ENCODE measurements at places on chromosomes 12 and 14.
A peak's percentile ranks its signal among the peaks of the same experiment; 100 is the strongest.

DNA sequence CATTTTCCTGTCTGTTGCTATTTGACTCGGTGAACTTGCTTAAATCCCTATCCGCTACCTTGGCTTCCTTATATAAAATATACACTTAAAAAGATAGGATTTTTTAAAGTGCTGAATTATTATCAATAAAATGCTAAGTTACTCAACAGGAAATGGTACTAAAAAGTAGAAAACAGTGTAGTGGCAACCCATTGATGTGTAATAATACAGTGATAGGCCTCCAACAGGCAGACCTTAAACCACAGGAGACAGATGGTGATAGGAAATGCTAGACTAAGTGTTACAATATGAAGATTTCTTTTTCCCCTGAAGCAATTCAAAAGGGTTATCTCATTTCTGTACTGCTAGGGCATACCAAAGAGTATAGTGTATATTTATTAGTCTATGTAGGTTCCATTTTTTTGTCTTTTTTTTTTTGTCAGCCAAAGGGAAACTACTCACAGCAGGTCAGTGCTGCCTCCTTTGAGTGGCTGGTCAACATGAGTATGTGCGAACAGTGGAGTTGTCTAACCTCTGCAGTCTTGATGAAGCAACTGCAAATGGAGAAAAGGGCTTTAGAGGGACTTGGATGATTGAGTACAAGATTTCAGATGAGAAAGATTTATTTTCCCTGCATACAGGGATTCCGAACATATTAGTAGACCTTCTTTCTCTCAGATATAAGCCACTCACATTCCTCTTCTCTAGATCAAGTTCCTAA, 183.8 kb downstream of the ACSS3 start:
- DNase-seq, result no peak

DNA sequence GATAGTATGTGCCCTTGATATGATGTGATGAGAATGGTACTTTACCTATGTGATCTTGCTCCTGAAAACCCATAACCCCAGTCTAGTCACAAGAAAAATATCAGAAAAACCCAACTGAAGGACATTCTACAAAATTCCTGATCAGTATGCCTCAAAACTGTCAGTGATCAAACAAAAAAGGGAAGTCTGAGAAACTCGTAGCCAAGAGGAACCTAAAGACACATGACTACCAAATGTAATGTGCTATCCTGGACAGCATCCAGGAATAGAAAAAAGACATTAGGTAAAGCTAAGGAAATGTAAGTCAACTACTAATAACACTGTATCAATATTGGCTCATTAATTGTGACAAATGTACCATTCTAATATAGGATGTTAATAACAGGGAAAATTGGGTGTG, 4.1 kb upstream of the WIF1 start:
- DNase-seq, result no peak

DNA sequence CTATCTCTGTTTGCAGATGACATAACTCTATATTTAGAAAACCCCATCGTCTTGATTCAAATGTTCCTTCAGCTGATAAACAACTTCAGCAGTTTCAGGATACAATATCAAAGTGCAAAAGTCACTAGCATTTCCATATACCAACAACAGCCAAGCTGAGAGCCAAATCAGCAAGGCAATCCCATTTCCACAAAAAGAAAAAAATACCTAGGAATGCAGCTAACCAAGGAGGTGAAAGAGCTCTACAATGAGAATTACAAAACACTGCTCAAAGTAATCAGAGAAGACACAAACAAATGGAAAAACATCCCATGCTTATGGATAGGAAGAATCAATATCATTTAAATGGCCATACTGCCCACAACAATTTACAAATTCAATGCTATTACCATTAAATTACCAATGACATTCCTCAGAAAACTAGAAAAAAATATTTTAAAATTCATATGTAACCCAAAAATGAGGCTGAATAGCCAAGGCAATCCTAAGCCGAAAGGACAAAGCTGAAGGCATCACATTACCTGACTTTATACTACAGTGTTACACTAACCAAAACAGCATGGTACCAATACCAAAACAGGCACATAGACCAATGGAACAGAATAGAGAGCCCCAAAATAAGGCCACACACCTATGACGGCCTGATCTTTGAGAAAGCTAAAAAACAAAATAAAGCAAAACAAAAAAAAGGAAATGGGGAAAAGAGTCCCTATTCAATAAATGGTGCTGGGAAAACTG, 901.7 kb downstream of the LRFN5 start:
- no peak for DNase-seq

GRCh38 chr12:64625243-64626077, 15.2 kb downstream of the RASSF3 start:
- peak; percentile 16 for DNase-seq

- DNase-seq, result no peak
These were observed 13.6 kb downstream of the ACADS start for GRCh38 chr12:120739031-120739762.

GRCh38 chr14:90903101-90903500, 86.9 kb upstream of the TTC7B start:
- peak; percentile 44 for DNase-seq

DNA sequence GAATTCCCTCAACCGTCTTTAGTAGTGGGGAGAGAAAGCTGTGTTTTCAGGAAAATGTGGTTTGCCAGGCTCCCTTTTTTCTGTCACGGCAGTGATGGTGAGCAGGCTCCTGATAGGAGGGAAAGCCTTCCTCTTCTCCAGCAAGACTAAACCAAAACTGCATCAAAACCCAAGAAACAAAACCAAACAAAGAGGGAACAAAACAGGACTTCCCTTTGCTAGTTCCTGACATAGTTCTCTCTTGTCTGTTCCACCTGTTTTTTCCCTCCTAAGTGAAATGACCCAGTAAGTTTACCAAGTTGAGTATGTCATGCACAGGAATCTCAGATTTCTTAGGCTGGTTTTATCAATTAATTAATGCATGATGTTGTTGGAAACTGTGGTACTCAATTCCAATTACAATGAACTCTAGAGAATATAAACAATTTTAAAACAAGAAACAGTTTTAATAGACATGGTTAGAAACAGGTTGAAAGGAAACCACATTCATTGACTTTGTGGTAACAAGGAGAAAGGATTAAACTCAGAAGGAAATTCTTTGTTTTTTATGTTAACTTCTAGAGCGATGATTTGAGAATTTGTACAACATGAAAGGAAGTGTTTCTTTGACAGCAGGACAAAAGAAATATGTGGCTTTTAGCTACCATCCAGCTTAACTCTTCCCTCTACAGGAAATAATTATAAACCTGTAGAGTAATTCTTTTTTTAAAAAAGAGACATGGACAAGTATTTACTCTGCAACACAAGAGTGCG, 23.0 kb upstream of the CSRP2 start:
- DNase-seq, result no peak

- DNase-seq, result no peak
These were observed 11.6 kb downstream of the OTX2 start for GRCh38 chr14:56798447-56799342.

GRCh38 chr14:69259527-69260189, at the start of gene GALNT16:
Gene GALNT16 (plus strand): TSS chr14:69260158. CDS start chr14:69260291, 133 bp downstream.
- DNase-seq, result no peak

DNA sequence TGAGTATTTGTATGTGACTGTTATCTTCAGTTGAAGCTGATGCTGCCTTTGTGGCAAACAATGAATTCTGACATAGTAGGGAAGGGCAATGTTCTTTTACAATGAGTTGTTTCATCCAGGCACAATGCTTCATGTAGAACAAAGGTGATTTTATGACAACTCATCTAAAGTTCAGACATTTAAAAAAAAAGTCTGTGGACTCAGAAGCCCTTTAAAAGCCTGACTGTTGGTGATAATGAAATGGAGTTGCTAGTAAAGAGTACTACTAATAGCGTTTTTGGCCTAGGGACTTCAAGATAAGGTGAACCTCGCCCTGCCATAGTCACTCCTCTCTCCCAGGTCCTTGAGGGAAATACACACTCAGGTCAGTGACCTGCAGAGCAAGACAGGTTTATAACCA, 105.1 kb downstream of the AKAP6 start:
- DNase-seq, result no peak

DNA sequence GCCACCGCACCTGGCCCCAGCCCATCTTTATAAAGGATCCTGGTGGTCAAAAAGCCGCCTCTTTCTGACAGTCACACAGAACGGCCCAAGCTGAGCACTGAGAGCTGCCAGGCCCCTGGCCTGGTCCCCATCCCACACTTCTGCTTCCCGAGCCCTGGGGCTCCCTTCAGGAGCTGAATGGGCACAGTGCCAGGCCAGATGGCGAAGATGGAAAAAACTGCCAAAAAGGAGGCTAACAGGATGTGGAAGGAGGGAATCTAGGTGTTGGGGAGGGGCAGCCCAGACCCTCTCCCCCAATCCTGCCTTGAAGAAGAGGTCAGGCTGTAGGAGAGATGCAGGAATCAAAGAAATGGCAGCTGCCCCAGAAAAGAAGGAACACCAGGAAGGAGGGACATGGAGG, 5.0 kb downstream of the LPAR5 start:
- DNase-seq, result no peak

DNA sequence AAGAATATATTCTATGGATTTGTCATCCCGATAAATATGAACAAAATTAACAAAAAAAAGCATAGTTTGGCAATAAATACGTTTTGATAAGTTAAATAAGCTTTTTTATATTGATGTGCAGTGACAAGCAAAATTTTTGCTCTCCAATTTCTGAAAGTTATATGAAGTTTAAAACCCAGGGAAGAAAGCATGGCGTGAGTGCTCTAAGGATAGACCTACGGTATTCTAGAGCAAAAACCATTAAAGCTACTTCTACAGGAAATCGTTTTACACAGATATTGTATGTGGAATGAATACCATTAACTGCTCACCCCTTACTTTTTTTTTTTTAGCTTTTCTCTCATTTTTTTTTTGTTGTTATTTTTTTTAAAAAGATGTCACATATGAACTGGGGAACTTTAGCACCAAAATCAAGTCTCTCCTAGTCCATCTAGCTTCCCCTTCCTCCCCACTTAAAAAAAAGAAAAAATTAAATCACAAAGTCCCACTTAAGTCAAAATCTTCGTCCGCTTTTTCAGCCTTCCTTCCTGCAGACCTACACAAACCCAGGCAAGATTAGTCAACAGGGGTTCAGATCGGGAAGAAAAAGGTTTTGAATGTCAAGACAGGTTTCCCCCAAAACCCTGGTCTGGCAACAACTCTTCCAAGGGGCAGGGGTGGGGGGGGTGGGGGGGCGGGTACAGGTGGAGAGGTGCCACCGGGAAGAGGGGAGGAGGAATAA, 4.4 kb downstream of the ZFP36L1 start:
- no peak for DNase-seq

GRCh38 chr12:34109390-34109789, 87.1 kb downstream of the ALG10 start:
- DNase-seq, result no peak

GRCh38 chr14:38256533-38256840, 594 bp upstream of the CLEC14A start:
- no peak for DNase-seq

- DNase-seq, result no peak
These were observed 143.9 kb upstream of the NAV3 start for GRCh38 chr12:77686760-77687159.

- DNase-seq, result no peak
These were observed 150.1 kb downstream of the SUDS3 start for GRCh38 chr12:118526255-118527095.

DNA sequence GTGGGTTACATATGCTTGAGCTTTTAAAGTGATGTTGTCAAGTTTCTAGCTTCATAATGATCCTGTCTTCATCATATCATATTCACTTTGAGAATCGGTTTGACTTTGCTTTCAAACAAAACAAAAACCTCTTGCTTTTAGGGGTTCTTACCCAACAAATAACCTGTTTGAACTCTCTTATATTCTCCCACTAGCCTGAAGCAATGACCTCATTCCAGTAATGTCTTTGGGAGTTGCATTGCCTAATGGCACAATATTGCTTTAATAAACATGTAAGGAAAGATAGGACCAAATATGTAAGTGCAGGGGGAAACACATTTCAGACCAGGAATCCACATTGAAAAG, 27.7 kb downstream of the WBP11 start:
- no peak for DNase-seq

- no peak for DNase-seq
These were observed 26.7 kb upstream of the SFSWAP start for GRCh38 chr12:131684015-131684725.

DNA sequence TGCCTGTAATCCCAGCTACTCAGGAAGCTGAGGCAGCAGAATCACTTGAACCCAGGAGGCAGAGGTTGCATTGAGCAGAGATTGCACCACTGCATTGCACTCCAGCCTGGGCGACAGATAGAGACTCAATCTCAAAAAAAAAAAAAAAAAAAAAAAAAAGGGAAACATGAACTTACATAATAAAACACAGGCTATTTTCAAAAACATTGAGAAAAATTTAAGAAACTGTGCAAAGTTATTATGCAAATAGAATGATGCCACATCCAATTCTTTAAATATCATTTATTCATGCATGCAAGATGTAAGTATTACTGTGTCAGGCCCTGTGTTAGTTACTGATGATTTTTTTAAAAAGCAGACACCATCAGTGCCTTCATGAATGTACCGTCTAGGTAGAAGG, 20.0 kb upstream of the SLC16A7 start:
- no peak for DNase-seq

- no peak for DNase-seq
These were observed 38.2 kb downstream of the PAWR start for GRCh38 chr12:79652521-79652920.

Measured in activated CD4-positive, alpha-beta T cell treated with anti-CD3 and anti-CD28 coated beads for 24 hours (primary cell).